ENCODE measurements at places on chromosomes 6 and 20. TPM values are rescaled to one million over a fixed set of nuclear protein-coding genes. Genes with fewer than 3 reads are reported as not detected.

The TRIM31 gene
- 0.22 TPM for total RNA-seq

The SRMS gene
- 0.38 TPM for total RNA-seq

The CD83 gene
- total RNA-seq = 4.0 TPM

The MEI4 gene
- total RNA-seq = 1.2 TPM

- no peak for DNase-seq
These were observed 11.1 kb downstream of the KCNB1 start for GRCh38 chr20:49471397-49471796.

The LKAAEAR1 gene
- total RNA-seq = 0.31 TPM

- no peak for DNase-seq
These were observed 8.9 kb upstream of the BTBD9 start for GRCh38 chr6:38648629-38649028.

GRCh38 chr6:46583721-46584120 lies 68.9 kb downstream of the CYP39A1 start:
- DNase-seq = no peak

GRCh38 chr20:1711826-1712601 lies 54.4 kb upstream of the SIRPG start:
- DNase-seq = no peak

DNA sequence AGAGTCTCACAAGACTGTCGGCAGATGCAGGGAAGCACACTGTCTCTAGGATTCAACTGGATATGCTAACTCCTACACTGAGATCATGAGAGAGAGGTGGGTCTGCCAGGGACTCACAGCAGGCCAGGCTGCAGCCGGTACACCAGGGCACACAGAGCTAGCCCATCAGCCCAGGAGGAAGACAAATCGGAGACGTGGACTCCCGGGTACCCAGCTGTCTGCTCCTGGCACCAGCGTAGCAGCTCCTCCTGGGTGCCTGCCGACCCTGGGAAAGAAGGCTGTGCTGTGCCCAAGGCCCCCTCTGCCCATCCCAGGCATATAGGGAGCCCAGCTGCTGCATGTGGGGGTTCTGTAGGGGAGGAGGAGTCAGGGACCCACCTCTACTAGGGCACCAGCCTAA lies 7.0 kb downstream of the MICAL1 start:
- no peak for DNase-seq

The DLL1 gene
- total RNA-seq = 11.9 TPM

- peak; percentile 66 for DNase-seq
These were observed 13.3 kb downstream of the RSPH4A start for GRCh38 chr6:116629563-116629981.

GRCh38 chr6:9527679-9528286 lies 887.1 kb downstream of the TFAP2A start:
- no peak for DNase-seq

- DNase-seq = no peak
These were observed 44.5 kb upstream of the IL20RA start for GRCh38 chr6:137089305-137089704.

DNA sequence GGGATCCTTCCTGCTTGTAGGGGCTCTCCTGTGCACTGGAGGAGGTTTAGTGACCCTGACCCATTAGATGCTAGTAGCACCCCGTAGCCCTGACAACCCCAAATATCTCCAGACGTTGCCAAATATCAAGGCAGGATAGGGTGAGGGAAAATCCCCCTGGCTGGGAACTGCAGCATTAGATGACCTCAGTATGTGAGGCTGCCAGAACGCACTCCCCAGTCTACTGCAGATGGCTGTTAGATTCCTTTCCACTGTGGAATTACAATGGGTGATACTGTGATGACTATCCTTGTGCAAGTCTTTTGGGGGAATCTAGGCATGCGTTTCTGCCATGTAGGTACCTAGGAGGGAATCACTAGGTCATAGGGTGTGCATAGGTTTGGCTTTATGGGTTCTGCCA lies 226.3 kb upstream of the KCNG1 start:
- no peak for DNase-seq

The OOEP gene
- 0.35 TPM for total RNA-seq

The SLC26A8 gene
- total RNA-seq = 0.22 TPM

- no peak for DNase-seq
These were observed 17.6 kb upstream of the IER3 start for GRCh38 chr6:30761791-30762429.

GRCh38 chr6:133888929-133889556 lies at the start of gene TCF21:
TSS of gene TCF21 (plus strand) at chr6:133889113. CDS start at chr6:133889398, 285 bp downstream.
- peak; percentile 92 for DNase-seq

The SLA2 gene
- total RNA-seq = 1.5 TPM

DNA sequence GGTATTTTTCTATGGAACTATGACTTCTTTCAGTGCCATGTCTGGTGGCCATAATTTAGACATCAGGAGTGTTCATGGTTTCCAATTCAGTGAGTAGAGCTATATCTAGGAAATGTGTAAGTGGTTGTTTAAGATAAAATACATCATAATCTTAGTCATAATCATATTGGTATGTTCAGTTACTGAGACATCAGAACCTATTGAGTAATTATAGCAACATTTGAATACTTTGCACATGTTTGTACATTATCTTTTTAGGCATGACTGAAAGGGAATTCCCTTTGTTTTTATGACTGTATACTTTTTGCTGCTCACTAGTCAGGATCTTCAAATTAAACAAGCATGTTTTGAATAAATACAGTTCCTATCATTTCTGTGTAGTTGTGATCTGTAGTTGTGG lies 64.0 kb downstream of the STXBP5 start:
- DNase-seq = no peak

DNA sequence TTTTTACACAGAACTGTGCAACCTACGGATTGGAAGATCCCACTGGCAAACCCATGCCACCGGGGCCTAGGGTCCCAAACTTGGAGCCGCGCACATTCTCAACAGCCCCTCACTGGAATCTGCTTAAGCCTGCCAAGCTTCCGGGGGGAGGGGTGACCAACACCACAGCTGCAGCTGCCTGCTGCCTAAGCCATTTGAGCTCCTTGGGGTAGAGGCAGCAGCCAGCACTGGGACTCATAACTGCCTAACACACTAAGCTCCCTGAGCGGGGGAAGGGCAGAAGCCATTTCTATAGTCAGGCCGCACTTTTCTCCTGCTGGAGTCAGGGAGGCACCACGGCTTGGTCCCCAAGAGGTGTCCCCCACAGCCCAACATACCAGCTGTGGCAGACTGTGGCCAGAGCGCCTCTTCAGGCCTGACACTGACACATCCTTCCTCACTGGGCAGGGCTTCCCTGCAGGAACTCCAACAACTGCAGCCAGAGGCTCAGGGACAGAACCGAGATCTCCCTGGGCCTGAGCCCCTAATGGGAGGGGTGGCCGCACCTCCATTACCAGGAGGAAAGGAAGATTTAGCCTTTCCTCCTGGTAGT lies 270.3 kb upstream of the ECI2 start:
- DNase-seq = no peak

GRCh38 chr20:48695255-48695654 lies 132.5 kb downstream of the PREX1 start:
- DNase-seq = no peak

- DNase-seq = peak; percentile 17
These were observed 4.9 kb upstream of the MLN start for GRCh38 chr6:33808641-33809180.

DNA sequence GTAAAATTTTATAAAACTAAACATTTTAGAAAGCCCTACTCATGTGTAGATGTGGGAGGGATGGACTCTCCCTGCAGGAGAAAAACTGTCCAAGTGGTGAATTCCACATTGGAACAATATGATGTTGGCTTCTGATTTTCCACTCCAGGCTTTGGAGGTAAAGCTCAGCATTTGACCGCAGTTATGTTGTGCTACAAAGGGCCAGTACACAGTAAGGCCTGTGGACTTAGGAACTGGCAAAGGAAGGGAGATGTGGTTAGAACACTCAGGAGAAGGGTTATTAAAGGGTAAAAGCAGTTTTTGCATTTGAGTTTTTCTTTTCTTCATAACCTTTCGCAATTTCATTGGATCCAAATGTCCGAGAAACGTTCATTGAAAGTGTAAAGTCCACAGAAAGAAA lies 150.3 kb upstream of the SASH1 start:
- DNase-seq = no peak

The NRSN1 gene
- total RNA-seq = not detected

DNA sequence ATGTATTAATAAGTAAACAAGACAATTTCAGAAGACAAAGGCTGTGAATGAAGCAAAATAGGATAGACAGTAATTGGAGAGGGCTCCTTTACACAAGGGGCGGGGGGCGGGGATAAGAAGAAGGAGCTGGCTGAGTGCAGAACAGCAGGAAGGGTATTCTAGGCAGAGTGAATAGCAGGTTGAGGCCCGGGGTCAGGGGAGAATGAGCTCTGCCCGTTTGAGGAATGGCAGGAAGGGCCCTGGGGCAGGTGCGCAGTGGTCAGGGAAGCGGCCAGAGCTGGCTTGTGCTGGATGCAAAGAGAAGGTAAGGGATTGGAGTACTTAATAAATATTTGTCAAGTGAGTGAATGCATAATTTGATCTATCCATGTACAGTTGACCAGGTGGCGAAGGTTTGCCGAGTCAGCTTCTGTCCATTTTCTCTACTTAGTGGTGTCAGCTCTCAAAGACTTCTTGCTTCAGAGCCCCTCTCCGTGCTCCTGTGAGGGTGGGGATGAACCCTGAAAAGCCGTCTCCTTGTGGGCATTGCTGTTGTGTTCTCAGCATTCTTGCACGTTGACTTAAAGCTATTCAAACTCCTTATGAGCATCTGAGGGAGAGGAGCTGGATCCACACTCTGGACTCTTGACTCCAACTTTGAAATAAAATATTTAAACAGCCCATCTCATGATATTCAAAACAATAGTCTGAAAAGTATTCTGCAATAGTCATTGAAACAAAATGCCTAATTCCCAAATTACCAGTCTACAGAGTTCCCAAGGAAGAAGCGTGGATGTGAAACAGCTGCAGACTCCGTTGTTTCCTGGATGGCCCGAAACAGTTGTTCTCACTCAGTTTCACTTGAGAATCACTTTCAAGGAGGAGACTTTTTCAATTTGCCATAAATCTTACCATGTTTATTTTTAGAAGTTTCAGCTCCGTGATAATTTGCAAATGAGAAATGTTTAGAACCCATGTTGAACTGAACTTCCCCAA lies 105.1 kb downstream of the EDN3 start:
- no peak for DNase-seq

The CLVS2 gene
- not detected for total RNA-seq

DNA sequence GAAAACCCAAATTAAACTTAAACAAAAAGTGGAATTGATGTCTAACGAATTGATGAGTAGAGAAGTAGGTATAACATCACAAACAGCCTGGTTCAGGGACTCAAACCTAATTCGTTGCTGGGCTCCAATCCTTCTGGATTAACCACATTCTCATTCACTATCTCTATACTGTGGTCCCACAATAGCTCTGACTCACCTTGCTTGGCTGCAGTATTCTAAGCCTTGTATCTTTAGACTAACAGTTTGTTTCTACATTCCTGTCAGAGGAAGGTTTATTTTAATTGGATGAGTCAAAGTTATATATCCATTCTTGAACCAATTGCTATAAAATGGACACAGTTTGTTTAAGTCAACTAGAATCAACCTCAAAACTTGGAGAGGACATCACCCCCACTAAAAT lies 530.5 kb upstream of the PTCHD4 start:
- DNase-seq = no peak

DNA sequence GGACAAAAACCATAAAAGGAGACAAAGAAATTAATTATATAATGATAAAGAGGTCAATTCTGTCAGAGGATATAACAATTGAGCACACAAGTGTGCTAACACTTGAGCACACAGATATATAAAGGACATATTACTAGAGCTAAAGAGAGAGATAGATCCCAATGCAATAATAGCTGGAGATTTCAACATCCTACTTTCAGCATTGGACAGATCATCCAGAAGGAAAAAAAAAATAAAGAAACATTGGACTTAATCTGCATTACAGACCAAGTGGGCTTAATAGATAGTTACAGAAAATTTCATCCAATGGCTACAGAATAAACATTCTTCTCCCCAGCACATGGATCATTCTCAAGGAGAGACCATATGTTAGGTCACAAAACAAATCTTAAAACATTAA lies 9.9 kb downstream of the VNN1 start:
- no peak for DNase-seq

- DNase-seq = no peak
These were observed 55.0 kb downstream of the ALDH5A1 start for GRCh38 chr6:24549674-24550353.

DNA sequence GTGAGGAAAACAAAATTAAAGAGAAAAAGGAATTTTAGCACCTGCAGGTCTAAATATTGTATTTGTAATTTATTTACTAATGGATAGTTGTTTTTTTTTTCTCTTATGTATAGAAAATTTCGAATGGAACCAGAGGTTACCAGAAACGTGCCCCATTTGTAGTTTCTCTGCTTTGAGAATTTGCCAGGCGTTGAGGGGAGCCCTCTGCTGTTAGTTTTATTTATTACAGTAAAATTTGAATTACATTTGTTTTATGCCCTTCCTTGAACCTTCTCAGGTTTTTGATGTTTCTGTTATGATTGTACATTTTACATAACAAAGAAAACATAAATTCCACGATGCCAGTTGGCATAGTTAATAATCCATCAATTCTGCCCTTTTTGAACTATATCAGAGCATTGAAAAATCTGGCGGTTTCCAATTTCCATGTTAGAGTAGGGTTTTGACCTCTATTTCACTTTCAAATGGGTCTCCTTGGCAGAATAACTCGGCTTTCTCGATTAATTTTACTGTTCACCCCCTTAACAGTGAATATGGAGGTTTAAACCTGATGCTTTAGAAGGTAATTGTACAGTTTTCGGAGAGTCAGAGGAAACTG lies 35.1 kb upstream of the RFPL4B start:
- DNase-seq = no peak

GRCh38 chr20:44582311-44583025 lies at the start of gene PKIG:
TSS of gene PKIG (plus strand) at chr20:44582579. CDS start at chr20:44614557, 31,978 bp downstream.
- DNase-seq = peak; percentile 43

- DNase-seq = no peak
These were observed 101.1 kb downstream of the LY86 start for GRCh38 chr6:6689400-6690143.

DNA sequence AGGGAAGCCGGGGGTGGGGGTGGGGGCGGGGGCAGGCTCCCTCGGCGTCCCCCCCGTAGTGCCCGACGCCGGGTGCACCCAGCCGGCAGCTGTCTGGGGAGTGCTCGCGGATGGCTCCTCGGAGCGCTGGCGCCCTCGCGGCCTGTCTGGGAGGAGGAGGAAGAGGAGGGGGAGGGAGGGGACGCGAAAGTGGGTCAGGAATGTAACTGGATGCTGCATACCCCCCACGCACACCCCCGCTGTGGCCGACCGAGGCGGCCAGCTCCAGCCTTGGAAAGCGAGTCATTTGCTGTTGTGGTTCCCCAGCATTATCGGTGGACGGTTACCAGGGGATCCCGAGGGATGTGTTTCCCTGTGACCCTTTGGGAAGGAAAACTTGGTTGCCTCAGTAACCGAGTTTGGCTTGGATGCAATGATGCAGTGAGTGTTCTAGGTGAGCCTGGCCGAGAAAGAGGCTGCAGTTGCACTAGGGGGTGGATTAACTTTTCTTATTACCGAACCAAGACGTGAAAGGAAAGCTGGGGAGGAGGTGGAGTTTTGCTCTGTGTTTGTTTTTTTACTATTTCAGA lies 55.2 kb upstream of the RREB1 start:
- peak; percentile 91 for DNase-seq

DNA sequence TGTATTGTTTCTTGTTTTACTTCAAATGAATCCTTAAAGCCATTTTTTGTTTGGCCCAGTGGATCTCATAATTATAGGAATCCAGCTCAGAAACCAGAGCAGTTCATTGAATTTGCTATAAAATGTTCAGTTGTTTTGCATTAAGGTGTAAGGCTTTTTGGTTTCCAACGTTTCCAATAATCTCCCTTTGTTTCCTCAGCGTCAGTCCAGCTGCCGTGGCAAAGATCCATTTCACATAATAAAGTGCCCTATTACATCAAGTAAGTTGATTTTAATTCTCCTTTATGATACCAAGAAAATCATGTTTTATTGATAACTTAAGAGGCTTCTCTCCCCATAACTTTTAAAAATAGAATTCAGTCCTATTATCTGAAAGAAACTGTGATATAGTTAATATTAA lies 472.6 kb downstream of the UTRN start:
- no peak for DNase-seq
